Stimulated activated CD8-positive, alpha-beta memory T cell treated with anti-CD3 and anti-CD28 coated beads, Interleukin-7, amount 100 ng/mL, for 4 hours (primary cell): ENCODE measurements at places on chromosomes 2 and 18.

DNA sequence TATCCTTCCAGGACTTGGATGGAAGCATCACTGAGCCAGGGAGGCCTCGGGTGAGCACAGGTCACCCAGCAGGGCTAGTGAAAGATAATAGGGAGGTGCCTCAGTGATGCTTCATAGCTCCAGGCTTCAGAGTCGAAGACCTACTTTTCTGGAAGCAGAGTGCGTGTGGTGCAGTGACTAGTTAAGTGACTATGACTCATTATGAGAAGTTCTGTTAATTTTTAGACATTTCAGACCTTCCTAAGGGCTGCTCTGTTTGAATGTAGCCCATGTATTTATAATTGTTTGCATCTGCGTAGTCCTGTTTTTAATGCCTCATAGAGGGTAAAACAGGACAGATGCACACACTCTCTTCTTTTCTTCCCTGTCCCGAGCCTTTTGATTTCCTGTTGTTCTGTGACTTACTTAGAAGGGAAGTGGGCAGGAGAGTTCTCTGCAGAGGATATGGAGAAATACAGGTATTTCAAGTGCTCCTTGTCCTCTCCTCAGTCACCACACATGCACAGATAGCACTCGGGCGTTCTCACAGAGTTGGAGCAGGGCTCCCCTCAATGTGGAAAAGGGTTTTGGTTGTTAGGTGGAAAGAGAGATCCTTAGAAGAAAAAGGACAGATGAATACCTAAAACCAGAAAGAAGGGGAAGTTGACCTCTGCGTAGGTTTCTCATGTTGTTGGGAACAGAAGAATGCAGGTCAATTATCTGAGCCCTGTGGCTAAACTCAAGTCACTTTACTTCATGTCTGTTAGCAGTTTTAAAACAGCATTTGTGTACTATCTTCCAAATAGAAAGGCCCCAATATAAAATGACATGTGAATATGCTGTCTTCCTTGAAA lies 34.7 kb downstream of the RALB start:
- no peak for DNase-seq

DNA sequence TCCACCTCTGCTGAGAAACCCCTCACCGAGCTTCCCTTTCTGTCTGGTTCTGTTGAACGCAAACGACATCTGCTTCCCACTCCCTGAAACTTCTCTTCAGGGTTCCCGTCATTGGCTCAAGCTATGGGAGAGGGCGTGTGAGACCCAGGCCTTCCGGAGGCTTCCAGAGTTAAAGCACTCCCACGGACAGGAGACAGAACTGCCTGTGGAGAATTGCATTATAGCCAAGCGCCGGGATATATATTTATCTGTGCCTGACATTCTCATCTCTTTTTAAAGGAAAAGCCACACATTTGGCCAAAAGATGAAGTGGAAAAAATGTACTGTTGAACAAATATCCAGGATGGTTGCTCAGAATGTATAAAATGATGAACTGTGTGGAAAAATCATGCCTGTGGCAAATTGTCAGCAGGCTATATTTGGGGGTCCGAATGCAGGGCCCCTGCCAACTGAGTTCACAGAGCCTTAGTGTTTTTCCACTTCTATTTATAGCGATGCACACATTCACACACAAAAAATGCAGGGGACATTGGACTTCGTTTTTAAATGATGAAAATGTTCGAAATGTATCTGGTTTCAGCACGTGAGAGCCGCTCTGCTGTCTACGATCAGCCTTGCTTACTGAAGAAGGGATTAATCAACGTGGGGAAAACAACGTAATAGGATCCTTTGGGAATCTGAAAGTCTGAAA lies 59.5 kb downstream of the E2F6 start:
- no peak for DNase-seq

- no peak for DNase-seq
Measured at GRCh38 chr2:24237313-24237712, 62.5 kb downstream of the FAM228A start.

DNA sequence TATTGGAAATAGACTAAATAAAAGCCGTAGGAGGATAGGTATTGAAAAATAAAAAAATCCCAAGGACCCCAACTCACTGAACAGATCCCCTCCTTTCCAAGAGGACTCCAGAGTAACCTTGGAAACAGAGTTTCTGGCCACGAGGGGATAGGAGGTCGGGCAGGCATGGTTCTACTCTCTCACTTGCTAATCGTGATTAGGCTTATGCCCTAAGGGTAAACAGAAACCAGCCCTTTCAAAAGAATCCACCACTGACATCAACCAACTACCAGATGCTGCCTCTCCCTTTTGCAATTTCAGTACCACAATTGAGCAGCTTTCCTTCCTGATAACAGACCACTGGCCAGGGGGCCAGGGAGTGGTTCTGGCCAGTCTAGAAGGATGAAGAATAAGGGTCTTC lies 477.8 kb downstream of the EIPR1 start:
- DNase-seq = no peak

DNA sequence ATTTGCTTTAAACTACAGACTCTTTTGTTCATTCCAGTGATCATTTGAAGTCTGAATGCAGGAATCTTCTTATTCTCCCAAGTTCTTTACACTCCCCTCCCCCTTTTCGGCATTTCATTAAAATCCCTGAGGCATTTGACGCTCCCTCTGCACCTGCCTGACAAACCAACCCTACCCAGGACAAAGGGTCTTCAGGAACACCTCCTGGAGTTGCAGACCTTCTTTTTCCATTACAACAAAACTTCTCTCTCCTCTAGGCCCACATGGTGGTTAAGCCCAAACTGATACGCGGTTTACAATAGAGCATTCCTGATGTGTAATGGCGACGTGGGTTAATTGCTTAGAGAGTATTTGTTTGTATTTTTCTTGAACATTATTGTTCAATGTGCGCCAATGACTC lies 367.4 kb downstream of the FBXO15 start:
- no peak for DNase-seq

GRCh38 chr18:36649205-36649604 lies 179.6 kb downstream of the TPGS2 start:
- no peak for DNase-seq

DNA sequence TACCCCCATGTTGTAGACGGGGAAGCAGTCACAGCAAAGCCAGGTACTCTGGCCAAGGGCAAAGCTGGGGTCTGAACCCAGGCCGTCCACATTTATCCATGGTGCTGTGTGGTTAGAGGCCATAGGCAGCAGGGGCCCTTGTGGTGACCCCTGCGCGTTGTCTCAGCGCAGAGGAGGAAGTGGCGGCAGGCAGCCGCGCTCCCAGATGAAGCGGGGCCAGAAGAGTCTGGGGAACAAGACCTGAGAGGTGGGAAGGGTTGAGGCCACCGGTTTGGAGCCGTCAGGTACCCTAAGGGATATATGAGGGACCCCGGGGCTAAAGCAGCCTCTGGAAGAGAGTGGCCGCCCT lies 770 bp downstream of the ZNF396 start:
- peak; percentile 6 for DNase-seq

DNA sequence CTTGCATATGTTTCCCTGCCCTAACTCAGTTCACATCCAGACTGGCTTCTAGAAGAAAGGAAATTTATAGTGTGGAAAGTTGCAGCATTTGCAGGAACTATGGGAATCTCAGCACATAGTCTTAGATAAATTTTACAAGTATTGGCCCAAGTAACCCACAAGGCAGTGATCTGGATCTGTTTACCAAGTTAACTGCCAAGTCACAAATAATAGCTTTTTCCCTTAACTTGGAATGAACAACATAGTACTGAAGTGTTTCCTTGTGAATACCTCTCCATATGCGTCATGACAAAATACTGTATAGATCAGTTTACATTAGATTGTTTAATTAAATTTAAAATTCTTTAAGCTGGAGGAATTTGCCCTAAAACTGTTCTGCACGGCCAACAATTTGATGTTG lies 255.8 kb upstream of the EPAS1 start:
- no peak for DNase-seq

- no peak for DNase-seq
Measured at GRCh38 chr2:129055824-129056223, 737.2 kb upstream of the HS6ST1 start.

DNA sequence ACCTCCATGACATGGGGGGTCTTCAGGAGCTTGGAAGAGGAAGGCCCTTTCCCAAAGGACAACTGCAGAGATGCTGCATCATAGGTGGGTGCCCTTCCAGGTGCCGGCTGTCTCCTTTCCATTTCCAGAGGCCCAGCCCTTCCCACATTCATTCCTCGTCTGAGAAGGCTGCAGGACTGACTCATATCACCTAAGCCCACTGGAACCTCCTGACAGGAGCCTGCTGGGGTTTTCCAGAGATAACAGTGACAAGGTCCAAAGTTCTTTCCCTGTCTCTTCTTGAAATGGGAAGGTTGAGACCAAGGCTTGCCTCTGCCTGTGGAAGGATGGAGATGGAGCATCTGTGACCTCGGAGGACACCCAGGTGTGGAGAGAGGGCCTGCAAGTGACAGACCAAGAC lies 3.6 kb upstream of the PRSS56 start:
- no peak for DNase-seq

GRCh38 chr18:1680108-1680507 lies 775.4 kb downstream of the ADCYAP1 start:
- no peak for DNase-seq

GRCh38 chr18:72458271-72458670 lies 85.9 kb downstream of the CBLN2 start:
- DNase-seq = no peak

- DNase-seq = no peak
Measured at GRCh38 chr2:219285894-219286425, 6.8 kb downstream of the DNAJB2 start.

GRCh38 chr2:127413782-127414637 lies 4.2 kb upstream of the PROC start:
- DNase-seq = no peak

DNA sequence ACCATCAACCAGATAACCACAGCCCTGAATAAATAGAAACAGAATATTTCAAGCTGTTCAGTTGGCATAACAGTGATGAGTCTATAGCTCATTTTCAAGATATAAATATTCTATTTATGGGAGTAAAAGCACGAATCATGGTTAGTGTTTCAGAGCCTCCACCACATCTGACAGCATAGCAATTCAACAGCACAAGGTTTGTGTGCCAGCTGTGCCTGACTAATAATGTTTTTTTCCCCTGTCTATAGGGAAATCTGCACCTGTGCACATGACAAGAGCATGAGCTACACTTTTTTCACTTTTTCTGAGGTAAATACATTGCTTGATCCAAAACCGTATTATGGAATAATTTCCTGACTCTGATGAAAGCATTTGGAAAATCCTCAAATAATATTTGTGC lies 251.3 kb downstream of the RPIA start:
- DNase-seq = no peak

- DNase-seq = no peak
Measured at GRCh38 chr2:34738691-34739090, 1139.6 kb upstream of the FAM98A start.

DNA sequence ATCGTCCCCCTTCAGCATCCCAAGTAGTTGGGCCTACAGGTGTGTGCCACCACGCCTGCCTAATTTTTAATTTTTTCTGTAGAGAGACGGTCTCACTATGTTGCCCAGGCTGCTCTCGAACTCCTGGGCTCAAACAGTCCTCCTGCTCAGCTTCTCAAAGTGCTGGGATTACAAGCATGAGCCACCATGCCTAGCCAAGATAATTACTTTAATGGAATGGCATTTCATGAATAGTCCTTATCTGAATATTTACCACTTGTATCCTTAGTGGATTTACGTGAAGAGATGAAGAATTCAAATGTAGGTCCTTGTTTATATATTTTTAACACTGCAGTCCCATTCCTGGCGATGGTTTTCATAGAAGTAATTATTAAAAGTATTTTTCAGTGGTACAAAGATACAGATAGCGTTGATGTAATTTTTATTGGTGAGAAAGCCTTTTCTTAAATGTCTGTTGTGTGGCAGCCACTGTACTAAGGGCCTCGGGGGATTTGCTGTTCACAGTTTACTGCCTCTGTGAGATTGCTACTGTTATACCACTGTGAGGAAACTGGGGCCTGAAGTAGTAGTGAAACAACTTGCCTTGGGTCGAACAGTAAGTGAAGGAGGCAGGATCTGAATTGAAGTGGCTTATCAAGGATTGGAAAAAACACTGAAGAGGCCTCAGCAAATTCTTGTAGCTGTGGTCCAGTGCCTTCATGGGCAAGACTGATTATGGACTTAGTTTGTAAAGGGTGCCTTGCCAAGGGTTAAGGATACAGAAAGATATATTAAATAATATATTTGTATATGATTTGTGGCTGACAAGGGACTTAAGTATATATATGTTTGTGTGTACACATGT lies 151.2 kb downstream of the PRPF40A start:
- DNase-seq = no peak

DNA sequence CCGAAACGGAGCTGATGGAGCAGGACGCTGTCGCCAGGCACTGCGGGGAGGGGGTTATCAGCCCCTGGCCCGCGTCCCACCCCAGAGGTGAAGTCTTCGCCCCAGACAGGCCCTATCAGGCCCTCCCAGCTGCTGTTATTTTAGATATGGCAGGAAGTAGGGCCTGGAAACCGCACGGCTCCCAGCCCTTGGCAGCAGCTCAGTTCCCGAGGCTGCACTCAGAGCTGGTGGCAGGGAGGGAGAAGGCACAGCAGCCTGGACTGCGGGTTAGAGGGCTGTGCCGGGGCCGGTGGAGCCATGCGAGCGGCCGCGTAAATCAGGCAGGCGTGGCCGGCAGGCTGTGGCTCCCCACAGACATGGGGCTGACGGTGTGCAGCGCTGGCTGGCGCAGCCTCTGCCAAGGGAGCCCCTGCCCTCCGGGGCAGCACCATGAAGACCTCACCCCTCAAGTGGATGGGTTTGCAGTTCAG lies 111.4 kb downstream of the NFATC1 start:
- no peak for DNase-seq

DNA sequence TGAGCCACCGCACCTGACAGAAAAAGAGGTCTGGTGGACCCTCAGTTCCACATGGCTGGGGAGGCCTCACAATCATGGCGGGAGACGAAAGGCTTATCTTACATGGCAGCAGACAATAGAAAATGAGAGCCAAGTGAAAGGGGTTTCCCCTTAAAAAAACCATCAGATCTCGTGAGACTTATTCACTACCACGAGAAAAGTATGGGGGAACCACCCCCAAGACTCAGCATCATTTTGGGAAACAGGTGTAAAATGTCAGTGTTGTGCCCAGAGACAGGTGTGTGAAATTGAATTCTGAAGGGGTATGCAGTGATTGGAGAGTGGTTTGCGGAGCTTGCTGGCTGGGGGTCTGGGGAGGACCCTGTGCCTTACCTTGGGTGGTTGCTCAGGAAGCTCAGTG lies 4.6 kb upstream of the D2HGDH start:
- no peak for DNase-seq

GRCh38 chr2:105804266-105804665 lies 59.6 kb downstream of the NCK2 start:
- DNase-seq = no peak

GRCh38 chr2:16334886-16335603 lies 330.6 kb downstream of the CYRIA start:
- no peak for DNase-seq

- peak; percentile 68 for DNase-seq
Measured at GRCh38 chr2:237474931-237475703, 11.9 kb upstream of the MLPH start.

DNA sequence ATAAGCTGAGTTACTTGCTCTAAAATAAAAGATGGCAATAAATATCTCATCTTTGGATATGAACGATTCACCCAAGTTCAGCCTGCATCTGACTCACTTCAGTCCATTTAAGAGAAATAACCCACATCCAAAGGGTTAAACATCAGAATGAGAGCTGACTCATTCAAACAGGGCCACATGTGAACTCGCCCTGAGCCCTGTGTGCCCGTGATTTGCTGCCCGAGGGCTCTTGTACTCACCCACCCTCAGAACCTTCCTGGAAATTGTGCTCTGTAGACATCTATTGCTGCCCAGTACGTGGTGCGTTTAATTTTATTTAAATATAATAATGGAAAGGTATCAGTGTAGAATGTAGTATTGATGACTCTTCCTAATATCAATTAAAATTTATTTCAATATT lies 66.9 kb upstream of the RBM44 start:
- DNase-seq = peak; percentile 25

GRCh38 chr2:70312560-70312959 lies 10.7 kb upstream of the FAM136A start:
- no peak for DNase-seq
